ENCODE measurements at places on chromosomes 1 and 21.

- no peak for DNase-seq
These were observed 36.8 kb upstream of the PKN2 start for GRCh38 chr1:88647249-88647645.

DNA sequence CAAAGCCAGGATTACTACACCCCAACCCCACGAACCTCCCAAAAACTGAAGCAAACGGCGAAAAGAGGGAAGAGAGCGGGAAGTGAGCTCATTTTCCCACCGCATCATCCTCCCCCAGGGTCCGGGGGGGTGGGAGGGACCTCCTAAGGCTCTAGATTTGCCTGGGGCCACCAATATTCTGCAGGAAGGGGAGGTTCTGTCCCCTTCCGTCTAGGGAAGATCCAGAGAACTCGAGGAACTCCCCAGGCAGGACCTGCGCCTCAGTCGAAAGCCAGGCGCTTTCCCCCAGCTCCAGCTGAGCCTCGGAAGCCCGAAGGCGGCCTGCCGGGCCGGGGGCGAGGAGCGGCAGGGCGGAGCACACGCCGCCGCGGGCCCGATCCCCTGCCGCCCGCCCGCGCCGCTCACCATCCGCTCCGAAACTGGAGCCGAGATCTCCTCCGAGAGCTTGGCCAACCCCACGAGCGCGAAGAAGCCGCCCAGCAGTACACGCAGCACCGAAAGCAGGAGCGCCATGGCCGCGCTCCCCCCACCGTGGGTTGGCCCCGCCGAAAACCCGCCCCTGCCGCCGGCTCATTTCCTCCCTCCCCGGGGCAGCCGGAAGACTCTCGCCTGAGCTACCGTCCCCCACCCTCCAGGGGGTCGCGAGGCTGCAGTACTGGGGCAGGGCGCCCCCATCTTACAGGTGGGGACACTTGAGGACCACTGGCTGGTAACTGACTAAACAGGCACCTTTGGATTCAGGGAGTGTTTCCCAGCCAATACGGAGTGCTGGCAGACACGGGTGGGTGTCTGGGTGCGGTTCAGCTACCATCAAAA lies at the start of gene TMEM35B:
Gene TMEM35B (minus strand): TSS at position 555 of the 816 bp plus-strand sequence. CDS start 42 bp downstream, at position 513.
- peak; percentile 51 for DNase-seq

GRCh38 chr1:235918465-235918864 lies 51.8 kb upstream of the LYST start:
- no peak for DNase-seq

DNA sequence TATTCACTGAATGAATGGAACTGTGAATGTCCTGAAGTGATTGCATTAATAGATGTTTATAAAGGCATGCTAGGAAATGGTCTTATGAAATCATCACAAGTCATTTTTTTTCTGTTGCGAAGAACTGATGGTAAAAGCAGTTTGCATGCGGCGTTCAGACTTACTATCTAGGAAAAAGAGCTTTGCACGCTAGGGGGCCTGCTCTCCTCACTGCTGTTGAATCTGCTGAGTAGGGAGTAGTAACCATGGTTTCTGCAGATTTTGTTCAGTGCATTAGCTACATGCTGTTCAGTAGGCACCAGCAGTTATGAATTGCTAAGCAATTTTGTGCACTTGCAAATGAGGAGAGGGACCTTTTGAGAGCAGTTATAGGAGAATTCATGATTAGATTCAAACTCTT lies 57.9 kb downstream of the CENPF start:
- peak; percentile 71 for DNase-seq

DNA sequence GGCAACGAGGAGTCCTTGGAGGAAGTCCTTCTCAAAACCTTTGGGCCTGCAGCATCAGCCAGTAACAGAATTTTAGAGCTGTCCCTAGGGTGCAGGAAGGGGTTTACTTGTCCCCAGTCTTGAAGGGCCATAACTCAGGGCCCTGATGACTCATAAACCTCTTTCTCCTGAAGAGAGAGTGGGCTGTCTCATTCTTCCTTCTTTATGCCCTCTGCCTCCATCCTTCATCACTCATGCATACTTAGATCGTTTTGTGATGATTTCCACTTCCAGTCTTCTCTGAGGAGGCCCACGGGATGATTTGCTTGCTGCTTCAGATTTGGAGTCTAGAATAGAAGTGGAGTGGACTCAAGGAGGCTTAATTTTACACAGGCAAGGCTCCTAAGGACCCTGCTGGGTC lies 60.2 kb downstream of the NDUFS5 start:
- DNase-seq: no peak

Measured in head of caudate nucleus (tissue), 42 donors.